ENCODE measurements at places on chromosomes 13 and 19.

DNA sequence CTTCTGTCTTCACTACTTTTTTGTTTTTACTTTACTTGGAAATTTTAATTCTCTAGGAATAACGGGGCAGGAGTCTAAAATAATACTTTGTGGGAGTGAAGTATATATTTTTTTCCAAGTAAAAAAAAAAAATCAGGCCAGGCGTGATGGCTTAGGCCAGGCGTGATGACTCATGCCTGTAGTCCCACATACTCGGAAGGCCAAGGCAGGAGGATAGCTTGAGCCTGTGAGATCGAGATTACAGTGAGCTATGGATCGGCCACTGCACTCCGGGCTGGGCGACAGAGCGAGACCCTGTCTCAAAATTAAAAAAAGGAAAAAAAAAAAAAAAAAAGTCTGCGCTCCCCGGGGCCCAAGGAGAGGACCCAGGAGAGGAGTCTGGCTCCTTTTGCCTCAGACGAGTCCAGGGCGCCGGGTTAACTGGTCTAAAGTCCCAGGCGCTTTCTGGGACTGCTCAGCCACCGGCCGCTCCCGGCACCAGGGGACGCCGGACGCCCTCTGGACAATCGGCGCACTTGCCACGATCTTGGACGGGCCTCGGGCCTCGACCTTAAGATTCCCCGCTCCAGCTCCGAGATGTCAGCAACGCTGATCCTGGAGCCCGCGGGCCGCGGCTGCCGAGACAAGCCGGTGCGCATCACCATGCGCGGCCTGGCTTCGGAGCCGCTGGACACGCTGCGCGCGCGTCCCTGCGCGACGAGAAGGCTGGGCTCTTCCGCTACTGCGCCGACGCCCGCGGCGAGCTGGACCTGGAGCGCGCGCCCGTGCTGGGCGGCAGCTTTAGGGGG, 2.7 kb upstream of the ZFP82 start:
- DNase-seq = no peak

DNA sequence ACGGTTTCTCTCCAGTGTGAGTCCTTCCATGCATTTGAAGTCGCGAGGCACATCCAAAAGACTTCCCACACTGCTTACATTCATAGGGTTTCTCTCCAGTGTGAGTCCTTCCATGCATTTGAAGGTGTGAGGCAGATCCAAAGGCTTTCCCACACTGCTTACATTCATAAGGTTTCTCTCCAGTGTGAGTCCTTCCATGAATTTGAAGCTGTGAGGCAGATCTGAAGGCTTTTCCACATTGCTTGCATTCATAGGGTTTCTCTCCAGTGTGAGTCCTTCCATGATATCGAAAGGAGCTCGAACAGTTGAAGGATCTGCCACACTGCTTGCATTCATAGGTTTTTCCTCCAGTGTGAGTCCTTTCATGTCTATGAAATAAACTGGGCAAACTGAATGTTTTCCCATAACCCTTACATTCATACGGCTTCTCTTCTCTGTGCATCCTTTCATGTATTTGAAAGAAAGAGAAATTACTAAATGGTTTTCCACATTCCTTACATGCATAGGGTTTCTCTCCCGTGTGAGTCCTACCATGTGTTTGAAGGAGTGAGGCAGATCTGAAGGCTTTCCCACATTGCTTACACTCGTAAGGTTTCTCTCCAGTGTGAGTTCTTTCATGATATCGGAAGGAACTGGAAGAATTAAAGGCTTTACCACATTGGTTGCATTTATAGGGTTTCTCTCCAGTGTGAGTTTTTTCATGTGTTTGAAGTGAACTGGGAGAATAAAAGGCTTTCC, 20.3 kb downstream of the ZNF433 start:
- DNase-seq = no peak

DNA sequence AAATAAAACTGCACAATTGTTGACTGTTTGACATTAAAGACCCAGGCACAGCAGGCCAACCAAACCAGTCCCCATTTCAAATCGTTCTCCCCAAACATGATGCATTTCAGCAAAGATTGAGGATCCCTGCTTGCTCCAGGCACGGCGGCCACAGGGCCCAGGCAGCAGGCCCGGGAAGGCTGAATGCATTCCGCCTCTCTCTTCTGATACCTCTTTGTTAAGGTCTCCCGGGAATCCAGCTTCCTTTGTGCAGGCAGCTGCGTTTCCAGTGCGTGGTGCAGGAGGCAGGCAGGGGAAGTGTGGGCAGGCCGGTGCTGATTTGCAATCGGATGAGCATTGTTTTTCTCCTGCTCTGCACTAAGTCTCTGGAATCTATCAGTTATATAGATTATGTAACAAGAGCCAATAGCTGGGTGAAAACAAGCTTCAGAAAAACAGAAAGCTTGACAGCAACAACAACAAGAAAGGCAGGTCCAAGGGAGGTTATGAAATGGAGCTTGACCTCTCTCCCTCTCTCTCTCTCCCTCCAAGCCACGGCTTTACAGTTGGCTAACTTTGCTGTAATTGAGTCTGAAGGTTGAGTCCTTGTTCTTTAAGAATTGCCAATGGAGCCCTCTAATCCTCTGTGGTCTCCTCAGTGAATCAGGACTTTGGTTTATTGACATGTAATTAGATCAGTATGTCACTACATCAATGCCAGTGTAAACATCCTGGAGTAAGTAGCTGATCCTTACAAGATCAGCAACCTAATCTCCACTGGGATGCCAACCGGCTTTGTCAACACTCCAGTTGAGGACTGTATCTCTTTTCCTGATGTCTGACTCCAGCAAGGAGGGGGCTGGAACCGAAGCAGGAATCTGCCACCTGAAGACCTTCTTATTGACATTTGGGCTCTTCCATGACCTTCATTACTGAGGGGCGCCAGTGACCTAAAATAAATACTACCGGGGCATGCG, 338.0 kb downstream of the TEX29 start:
- DNase-seq = no peak

- DNase-seq = no peak
These were observed 20.3 kb downstream of the HPN start for GRCh38 chr19:35061583-35062373.

DNA sequence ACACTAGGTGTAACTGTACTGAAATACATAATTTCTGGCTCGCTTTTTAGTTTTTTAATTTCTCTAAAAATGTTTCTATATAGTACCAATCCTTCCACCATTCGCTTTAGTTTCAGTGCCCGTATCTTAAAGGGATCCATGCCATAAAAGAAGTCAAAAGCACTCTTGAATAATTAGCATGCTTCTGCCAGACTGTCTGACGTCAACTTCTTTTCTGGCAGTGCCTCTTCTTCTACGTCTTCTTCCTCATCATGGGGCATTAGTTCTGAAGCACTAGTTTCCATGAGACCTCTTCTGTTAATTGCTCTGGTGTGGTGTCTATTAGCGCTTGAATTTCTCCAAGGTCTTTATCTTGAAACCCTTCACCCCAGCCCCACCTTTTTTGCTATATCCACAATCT, 93.8 kb upstream of the DOCK9 start:
- no peak for DNase-seq

All from germinal center (tissue), 1 donor.